Renal cortex interstitium (tissue), 15 donors: ENCODE measurements at places on chromosomes 3 and 15.

DNA sequence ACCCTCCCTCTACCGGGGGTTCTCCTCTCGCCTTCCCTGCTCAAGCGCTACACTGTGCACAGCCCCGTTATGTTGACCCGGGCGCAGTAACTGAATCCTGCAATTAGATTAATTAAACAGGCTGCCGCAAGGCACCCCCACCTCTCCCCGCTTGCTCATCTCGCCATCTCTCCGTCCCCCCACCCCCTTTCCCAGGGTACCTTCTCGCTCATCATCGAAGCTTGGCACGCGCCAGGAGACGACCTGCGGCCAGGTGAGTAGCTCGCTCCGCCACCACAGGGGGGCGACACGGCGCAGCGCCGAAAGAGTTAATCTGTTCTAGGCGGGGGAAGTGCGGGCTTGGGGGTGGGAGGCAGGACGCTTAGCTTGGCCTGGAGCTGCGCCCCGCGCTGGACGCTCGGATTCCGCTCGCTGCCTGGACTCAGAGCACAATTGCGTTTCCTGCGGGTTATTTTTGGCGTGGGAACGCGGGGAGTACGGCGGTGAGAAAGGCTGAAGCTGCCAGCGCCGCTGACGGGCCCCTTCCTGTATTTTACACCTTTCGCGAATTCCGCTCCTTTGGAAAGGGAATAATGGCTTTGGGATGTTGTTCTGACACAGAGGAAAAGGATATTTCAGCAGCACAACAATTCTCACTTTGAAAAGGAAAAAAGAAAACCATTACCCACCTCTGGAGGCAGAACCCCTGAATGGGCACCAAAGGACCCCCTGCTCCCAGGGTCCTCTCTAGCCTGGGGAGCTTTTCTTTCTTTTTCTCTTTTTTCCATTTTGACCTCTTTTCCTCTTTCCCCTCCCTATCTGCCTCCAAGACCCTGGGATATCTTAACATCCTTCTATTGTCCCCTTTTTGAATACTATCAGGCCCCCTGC is 1.5 kb downstream of the DLL4 start:
- DNase-seq = no peak

DNA sequence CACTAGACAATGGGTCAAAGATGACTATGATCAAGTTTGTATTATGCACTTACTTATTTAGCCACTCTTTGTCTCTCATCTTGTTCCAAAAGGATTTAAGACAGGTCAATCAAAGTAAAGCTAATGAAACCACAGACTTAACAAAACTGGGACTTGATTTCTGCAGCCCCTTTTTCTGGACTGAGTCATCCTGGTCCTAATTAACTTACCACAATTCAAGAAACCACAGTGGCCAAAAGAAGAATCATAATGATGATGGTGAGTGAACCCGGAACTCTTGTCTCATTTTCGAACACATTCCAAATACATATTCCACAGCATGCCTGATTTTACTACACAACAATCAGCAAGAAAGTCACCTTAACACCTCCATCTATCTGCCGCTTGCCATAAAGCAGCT is 1333.0 kb downstream of the ROBO1 start:
- DNase-seq = no peak

GRCh38 chr3:12991861-12992281 is 81.4 kb downstream of the IQSEC1 start:
- DNase-seq = no peak

DNA sequence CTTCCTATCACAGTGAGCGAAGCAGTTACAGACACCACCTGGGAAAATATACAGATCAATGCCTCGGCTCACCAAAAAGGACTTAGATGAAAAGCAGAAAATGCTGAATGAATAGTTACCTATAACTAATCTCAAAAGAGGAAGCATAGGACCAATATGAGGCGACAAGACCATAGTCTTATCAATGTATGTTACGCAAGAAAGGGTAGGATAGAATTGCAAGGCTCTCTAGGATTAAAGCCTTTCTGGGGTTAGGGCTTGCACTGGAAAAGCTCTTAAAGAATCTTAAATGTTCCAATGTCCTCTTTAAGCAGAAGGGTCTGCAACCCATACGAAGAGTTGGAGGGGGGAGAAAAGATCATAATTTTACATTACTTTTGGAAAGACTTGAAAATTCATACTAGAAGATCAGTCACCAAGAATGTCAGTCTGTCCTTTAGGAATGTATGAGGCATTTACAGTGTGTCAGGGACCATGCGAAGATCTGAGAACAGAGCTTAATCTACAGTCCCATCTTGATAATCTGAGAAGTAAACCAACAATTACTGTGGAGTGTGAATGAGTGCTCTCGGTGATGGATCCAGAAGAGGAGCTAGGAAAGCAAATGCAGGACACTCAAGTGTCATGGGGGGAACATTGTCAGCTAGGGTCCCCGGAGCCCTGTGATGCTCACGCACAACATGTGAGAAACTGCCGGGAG is 185.9 kb downstream of the GREM1 start:
- DNase-seq = no peak

DNA sequence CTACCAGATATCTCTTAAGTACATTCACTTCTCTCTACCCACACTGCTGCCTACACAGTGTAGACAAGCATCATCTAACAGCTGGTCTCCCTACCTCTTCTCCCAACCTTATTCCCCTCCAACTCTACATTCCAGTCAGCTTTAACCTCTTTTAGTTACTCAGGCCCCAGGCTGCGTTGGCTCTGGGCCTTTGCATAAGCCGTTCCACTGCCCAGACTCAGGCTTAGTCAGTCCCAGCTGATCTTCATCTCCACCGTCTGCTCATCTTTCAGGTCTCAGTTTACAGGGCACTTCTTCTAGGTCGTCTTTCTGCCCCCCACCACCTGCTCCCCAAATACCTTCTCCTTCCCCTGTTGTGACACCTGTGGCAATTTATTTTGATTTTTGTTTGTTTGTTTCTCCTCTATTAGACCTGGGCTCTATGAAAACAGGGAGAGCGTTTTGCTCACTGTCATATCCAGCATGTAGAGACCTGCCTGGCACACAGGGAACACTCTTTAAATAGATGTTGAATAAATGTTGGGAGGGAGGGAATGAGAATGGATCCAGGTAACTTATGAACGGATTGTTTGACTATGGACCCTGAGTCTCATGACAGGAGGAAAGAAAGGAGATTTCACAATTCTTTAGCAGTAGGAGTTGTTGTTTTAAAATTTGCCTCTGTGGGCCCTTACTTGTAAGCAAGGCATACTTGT is 11.1 kb downstream of the SLC27A2 start:
- DNase-seq = no peak

- no peak for DNase-seq
Observed at GRCh38 chr3:59775761-59776325, 726.0 kb upstream of the CFAP20DC start.

DNA sequence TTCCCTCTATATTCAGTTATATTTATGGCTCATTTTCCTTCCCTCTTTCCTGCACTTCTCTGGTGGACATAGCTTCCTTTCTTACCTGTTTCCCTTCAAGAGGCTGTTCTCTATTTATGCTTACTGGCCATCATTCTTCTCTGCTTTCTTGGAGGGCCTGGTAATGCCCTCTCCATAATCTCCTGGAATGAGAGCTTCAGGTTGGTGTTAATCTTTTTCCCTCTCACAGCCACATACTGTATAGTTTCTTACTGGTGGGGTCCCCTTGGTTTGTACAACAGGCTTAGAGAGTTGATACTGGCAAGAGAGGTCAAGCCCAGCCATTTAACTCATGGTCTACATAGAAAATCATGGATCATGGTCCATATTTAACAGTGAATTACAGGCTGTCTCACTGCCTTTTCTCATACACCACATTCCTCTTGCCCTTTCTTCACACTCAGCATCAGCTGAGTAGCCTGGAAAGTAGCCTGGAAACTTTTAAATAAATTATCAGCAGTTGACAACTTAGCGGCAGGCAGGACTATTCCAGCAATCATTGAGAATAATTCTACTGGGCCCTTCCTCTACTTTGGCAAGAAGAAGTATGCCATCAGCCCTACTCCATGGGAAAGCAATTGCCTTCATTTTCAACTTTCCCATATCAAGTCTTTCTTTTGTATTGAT is 38.0 kb upstream of the DPH6 start:
- no peak for DNase-seq

- no peak for DNase-seq
Observed at GRCh38 chr15:98124581-98124980, 164.1 kb downstream of the ARRDC4 start.

GRCh38 chr3:31981206-31982181 is at the start of the genes OSBPL10 and ZNF860:
OSBPL10 (minus strand) TSS chr3:31981262; CDS start chr3:31981179, 83 bp downstream.
ZNF860 (plus strand) TSS chr3:31981750; CDS start chr3:31989080, 7,330 bp downstream.
- no peak for DNase-seq

GRCh38 chr15:72535911-72536310 is 61.8 kb downstream of the ARIH1 start:
- no peak for DNase-seq

GRCh38 chr3:196688349-196688748 is 23.7 kb downstream of the CEP19 start:
- no peak for DNase-seq

DNA sequence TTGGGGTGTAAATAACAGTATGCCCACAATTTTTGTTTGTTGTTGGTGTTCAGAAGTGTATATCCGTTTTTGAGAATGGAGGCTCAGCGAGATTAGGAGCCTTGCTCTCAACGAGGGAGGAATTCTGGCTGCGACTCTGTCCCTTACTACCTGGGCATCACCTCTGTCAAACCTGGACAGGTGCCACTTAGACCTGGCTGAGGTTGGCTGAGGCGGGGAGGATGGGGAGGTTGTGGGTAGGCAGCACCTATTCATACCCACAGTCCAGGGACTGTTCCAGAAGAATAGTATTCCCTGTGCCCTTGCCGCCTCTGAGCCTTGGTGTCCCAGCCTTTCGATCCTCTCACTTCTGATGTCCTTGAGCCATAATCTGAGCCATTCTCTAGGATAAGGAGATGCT is 99.9 kb downstream of the LINGO1 start:
- no peak for DNase-seq

- no peak for DNase-seq
Observed at GRCh38 chr3:14096742-14097141, 27.9 kb downstream of the CHCHD4 start.

- no peak for DNase-seq
Observed at GRCh38 chr3:184582646-184583577, 21.3 kb downstream of the EPHB3 start.

DNA sequence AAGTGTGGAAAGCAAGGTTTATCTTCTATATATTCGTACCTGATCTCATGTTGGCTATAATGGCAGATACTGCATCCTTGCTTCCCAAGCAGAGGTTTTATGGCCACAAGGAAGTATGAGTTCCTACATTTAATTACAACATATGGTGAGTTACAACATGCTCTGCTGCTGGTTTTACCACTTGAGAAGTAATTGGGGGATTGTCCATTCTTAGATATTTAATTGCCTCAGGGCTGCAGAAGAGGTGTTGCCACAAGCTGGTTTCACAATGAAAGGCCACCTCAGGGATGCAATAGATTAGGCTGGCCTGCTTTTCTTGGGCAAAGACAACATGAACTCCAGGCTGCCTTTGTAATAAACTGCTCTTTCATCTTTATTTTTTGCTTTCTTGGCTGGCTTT is 48.6 kb downstream of the RAP2B start:
- no peak for DNase-seq
